Cerebellar nuclear complex (tissue), 1 donor: ENCODE measurements at places on chromosomes 11 and 22.

DNA sequence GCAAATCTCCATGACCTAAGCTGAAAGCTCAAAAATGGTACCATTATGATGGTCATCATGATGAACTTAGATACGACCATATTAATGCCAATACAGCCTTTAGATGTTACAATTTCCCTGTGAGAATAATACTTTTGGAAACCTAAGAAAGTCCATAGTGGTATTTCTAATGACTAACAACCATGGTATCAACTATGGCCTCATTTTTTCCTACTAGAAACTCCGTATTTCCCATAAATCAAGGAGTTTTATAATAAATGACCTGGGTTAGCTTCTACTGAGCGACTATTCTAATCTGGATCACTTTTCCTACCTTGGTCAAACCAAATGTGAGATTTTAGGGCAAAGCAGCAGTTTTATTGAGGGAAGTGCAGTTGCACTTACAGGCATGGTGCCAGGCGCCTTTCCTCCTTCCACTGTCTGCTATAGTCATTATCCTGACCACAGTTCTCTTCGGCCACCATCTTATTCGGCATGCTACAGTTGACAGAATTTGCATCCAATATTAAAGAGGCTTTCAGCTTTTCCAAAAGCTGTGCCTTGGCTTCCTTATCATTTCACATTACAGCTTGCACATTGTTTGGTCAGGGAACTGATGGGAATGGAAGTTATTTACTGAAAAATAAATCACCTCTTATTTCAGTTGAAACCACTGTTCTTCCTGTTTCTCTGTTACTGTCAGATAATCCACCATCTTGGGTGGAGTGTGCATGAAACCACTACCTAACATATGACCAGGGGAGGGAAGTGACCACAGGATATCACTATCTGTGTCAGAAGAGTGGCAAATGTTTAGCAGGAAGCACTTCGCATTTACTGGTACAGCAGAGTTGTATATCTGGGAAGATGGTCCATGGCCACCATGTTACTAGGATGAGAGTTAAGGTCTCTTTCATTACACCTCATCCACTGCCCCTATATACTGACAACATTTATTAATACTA lies 74.5 kb upstream of the PICALM start:
- DNase-seq, result no peak

DNA sequence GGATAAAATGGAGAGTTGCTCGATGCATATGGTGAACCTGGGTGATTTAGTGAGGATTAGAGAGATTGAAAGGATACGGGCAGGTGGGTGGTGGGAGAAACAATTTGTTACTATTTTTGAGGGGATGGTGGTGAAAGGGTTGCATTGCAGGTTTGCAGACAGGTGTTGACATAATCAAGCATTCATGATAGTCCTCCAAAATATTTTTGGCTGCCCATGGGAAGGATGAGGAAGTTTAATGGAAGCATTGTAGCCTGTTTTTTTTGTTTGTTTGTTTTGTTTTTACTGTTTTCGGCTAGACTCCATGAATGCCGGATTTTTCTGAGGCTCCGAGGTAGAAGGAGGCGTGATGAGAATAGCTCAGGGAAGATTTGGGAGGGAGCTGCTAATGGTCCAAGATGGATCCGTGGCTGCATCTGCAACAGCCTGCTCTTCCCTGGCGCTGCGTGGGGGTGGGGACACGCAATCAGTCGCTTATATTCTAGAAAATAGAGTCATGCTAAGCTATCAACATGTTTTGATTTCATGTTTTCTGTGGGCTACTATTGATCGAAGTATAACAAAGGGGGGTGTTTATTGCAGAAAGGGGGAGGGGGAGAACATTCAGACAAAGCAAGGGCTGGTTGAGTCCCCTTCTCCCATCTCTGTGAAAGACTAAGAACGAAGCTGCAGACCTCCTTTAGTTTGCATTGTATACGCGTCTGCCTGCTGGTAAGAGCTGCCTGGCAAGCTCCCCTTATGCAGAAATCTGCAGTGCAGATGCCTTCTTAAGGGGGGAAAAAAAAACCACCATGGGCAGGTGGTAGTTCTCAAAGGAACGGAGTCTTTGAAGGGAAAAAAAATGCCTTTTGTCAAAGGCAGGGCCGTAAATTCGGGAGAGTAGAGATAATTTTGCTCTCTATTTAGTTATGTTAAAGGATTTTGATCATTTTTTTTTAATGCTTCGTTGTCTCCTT lies 1.0 kb downstream of the RTN3 start:
- DNase-seq, result peak; percentile 20

- DNase-seq, result no peak
Measured at GRCh38 chr11:103067118-103067517, 24.8 kb downstream of the DCUN1D5 start.

- no peak for DNase-seq
Measured at GRCh38 chr22:43925433-43926348, 2.1 kb downstream of the PNPLA3 start.

DNA sequence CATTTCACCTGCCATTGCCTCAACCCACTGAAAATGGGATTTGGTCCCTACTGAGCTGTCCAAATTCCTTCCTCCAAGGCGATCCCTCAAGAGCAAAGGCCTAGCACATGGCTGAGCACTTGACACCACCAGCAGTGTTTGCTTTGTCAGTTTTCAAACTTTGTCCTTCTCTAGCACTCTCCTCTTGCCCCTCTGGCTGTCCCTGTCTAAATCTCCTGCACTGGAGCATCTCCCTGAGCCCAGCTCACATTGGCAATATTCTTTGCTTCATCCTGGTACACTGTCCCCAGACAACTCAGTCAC lies 66.6 kb upstream of the FTH1 start:
- DNase-seq, result no peak

DNA sequence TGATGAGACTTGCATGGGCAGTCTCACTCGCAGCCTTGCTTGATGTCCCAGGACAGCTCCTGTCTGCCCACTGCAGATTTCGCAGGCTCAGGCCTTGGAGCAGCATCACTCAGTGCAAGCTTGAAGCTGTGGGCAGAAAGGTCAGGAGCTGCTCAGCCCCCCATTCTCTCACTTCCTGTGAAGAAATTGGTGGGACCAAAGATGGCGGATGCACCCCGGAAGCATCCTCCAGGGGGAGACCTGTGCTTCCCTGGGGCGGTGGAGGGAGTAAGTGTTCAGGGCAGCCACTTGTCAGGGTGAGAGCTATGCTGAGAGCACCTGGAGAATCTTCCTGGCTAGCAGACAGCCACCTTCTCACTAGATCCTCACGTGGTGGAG lies 11.3 kb downstream of the PLAAT2 start:
- DNase-seq, result no peak

DNA sequence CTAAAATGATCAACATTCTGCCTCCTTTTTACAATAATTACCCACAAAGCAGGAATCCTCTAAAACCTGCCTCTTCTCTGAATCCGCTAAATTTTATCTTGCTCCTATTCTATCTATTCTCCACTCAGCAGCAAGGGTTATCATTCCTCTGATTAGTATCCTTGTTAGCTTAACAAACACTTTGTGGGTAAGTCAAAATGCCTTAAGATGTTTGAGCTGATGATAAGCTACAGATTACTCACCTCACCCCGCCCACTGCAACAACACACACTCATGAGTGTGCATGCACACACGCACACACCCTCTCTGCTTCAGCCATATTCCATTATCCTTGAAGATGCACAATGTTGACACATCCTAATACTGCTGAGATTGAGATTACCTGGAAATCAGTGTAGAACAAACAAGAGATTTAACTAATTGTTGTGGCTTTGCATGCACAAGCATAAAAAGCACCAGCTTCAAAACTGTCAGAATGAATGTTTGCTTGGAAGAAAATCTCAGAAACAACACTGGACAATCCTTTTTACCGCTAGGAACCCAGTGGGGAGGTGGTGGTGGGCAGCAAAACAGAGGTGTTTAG lies 130.9 kb downstream of the BBOX1 start:
- DNase-seq, result no peak

DNA sequence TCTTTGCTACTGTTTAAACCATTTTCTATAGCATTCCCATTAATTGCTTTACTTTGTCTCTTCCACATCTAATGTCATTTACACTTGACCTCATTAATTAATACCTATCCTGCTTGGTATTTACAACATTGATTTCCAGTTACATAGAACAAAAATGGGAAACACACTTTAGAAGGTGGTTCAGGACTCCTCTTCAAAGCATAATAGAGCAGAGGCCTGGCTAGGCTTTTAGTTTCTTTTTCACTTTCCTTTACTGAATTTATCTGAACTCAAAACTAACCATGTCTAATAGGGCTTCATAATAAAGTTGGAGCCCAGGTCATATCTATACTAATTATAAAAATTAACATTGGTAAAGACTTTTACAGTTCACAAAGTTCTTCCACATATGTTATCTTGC lies 648.0 kb upstream of the KIRREL3 start:
- no peak for DNase-seq

DNA sequence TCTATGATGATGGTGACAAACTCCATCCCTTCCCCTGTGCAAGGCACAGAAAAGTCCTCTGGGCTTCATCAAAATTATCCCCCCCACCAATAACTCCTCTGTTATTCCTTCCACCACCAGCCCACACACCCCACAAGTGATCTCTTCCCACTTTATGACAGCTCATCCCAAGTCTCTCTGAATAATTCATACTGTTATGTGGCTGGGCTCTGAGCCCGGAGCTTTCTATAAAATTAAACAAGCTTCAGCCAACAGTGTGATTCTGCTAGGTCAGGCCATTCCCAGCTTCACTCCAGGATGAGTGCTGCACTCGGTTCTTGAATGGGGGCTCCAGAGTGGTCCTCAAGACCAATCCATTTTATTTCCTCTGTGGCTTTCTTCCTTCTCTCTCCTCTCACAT lies 83.0 kb downstream of the INSC start:
- DNase-seq, result no peak
